ENCODE measurements at places on chromosomes 1 and 21. TPM values are rescaled to one million over a fixed set of nuclear protein-coding genes. Genes with fewer than 3 reads are reported as not detected.

Gene CBS
- 111 TPM for polyA plus RNA-seq

Gene SMPDL3B
- polyA plus RNA-seq: 9.9 TPM

Gene NBPF4
- not detected for polyA plus RNA-seq

Gene OR6K2
- not detected for polyA plus RNA-seq

Gene FNDC5
- 1.8 TPM for polyA plus RNA-seq

Gene TRAF3IP3
- 1.4 TPM for polyA plus RNA-seq

Gene KCNE2
- polyA plus RNA-seq: not detected

Gene SLC45A1
- polyA plus RNA-seq: 1.4 TPM

Gene FCAMR
- polyA plus RNA-seq: not detected

Gene TMEM82
- not detected for polyA plus RNA-seq

DNA sequence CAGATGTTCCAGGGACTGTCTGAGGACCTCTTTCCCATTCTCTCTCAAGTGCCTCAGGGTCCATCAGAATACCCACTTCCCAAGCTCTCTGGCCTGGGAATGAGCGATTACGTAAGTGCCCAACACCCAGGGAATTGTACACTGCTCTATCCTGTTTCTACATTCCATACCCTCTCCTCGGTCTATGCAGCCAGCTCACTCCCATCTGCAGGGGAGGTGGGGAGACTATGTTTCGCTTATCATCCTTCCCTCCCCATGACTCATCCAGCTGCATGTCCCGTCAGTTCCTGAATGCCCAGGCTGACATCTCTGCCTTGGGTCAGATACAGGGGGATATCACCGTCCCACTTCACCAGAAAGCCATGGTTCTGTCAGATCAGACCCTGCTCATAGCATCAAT, 34.5 kb upstream of the CD1D start:
- DNase-seq: no peak

DNA sequence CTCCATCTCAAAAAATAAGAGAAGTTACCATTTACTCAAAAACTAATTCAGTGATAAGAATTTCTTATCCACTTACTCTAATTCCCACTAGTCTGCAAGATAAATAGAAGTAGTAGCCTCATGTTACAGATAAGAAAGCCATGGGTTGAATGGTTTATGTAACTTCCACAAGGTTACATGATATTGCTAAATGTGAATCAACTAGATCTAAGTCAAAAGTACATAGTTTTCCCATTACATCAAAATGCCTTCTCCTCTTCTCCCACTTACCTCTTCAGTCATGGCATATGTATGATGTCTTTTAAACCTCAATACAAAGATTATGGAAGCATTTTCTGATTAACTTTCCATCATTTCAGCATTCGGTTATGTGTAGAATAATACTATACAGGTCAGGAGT, 108.5 kb downstream of the ASH1L start:
- DNase-seq: no peak

DNA sequence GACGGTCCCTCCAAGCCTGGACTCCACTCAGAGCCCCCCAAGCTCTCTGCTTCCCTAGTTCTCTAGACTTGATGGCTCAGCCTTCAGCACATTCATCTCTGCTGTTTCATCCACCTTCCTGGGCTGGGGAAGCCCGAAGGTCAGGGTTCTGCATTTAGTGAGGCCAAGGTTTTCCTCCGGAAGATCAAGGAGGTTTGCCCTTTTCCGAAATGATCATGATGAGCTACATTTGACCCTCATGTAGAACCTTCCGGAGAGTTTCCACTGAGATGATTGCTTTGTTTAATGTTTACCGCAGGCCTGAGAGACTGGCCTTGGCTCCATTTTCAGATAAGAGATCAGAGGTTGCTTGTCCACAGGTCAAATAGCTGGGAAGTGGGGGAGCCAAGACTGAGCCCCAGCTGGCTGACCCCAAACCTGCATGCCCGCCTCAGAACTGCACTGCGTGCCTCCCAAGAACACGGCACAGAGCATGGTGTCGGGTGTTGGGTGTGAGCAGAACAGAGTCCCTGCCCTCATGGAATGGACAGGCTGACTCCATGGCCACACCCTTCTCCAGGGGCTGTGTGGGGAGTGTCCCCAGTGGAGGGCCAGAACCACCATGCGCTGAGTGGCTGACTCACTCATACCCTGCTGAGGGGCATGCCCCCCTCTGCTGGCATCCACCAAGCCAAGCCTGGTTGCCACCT, 200.8 kb upstream of the TMEM51 start:
- no peak for DNase-seq

GRCh38 chr1:113320272-113320671, 70.0 kb upstream of the MAGI3 start:
- DNase-seq: no peak

GRCh38 chr1:180611016-180611930, 20.5 kb upstream of the XPR1 start:
- no peak for DNase-seq

DNA sequence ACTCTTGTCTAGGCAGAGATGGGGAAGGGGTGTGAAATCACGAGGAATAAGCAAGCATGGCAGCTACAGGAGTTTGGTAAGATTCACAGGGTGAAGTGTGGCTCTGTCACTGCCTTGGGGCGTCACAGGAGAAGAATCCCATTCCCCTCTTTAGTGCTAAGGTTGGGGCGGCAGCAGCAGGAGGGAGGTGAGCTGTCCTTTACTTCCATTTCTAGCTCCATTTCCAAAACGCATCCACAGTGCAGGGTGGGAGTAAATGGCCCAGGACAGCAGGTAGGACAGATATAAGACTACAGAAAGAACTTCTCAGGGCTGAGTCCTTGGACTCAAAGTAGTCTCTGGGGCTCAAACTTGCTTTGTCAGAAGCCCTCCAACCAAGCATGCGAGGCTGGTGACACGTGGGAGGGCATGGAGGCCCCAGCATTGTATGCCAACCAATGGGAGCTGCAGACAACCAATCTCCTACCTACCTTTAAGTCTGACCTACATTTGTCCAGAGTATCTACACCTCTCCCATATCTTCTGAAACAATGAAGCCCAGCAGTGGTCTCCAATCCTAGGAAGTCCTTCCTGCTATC, 8.5 kb downstream of the MEF2D start:
- DNase-seq: no peak

GRCh38 chr1:43973981-43974442, 748 bp upstream of the ATP6V0B start:
- no peak for DNase-seq

DNA sequence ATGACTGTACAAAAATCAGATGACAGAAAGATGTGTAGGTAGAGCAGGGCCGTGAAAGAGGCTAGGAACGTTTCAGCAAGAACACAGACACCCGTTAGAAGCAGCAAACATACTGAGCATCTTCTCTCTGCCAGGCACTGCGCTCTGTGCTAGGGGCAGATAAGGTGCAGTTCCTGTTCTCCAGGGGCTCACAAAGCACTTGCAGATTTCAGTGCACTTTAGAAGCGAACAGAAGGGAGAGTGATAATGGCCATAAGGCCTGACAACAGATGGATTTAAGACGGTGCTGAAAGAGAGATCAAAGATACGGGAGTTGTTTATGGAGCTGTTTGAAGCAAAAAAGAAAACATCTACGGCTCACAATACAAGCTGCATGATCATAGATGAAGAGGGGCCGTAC, 200.3 kb upstream of the FOXD3 start:
- DNase-seq: no peak
